ENCODE measurements at places on chromosomes 12 and 14.

- DNase-seq, result no peak
Measured at GRCh38 chr14:22177870-22178269, 411.2 kb downstream of the DAD1 start.

- DNase-seq, result no peak
Measured at GRCh38 chr14:36346052-36346451, 25.6 kb upstream of the MBIP start.

GRCh38 chr14:49546766-49547165, 39.4 kb downstream of the RPS29 start:
- DNase-seq, result no peak

DNA sequence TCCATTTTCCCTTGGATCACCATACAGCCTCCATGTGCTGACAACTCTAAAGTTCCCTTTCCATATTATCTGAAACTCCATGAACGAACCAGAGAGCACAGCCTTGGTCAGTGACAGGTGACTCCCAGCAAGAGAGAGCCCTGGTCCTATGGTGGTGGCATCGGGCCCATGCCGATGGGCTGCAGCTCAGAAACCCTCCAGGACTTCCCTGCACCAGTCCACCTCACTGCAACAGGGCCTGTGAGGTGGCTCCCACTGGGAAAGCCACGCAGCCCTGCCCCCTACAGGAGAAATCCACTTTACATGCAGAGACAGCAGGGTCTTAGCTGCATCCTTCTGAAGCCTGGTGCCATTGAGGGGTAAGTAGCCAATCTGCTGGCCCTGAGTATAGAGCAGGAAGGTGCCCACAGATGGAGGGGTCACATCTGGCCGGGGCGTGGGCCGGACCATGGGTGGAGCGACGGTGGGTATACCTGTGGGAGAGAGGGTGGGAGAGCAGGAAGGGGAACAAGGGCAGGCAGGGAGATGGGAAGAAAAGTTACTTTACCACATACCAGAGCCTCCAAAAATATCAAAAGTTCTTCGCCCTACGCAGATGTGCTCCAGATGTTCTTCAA, 24.7 kb downstream of the RTRAF start:
- DNase-seq, result no peak

DNA sequence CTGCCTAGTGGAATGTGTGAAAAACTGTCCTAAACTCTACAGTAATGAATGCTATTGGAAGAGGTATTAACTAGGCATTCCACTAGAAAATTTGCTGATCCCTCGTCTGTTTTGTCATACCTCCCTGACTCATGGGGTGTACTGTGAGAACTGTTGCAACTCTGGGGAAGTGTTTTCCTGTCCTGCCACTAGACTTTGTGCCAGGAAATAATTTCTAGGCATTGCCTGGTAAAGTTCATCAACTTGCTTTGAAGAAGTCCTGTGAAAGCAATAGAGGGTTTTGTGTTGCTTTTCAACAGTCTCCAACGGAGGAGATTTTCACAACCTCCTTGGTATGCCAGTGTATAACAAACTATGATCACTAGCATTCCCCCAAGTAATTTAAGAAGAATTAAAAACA, 139.9 kb downstream of the AKAP6 start:
- DNase-seq, result no peak

- DNase-seq, result no peak
Measured at GRCh38 chr14:77485901-77486678, 12.5 kb downstream of the ISM2 start.

DNA sequence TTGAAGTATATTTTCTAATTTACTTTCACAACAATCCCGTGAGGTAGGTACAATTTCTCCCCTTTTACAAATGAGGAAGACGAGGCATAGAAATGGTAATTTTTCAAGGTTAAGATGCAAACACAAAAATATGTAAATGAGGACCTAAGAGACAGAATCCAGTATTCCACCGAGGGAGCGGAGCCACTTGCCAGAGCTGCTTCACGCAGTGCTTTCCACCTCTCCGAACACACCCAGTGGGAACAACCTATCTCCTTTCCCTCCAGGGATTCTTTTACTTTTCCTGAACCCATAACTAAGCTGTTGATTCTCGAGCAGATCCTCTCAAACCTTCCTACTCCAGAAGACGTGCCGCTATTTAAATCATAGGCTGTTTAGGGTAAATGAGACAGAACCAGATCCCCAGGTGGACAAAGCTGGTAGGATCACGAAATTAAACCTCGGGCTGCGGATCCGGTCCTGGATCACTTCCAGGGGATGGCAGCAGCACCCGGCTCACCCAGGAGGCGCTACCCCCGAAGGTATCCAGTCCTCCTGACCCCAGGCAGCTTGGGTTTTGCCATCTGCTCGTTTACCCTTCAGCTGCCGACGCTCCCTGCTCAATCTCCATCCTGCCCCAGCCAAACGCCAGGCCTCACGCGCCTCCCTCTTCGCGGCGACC, 1.5 kb downstream of the DDHD1 start:
- DNase-seq, result peak; percentile 50
